RKO (cell line): ENCODE measurements at places on chromosomes 3 and 15.

DNA sequence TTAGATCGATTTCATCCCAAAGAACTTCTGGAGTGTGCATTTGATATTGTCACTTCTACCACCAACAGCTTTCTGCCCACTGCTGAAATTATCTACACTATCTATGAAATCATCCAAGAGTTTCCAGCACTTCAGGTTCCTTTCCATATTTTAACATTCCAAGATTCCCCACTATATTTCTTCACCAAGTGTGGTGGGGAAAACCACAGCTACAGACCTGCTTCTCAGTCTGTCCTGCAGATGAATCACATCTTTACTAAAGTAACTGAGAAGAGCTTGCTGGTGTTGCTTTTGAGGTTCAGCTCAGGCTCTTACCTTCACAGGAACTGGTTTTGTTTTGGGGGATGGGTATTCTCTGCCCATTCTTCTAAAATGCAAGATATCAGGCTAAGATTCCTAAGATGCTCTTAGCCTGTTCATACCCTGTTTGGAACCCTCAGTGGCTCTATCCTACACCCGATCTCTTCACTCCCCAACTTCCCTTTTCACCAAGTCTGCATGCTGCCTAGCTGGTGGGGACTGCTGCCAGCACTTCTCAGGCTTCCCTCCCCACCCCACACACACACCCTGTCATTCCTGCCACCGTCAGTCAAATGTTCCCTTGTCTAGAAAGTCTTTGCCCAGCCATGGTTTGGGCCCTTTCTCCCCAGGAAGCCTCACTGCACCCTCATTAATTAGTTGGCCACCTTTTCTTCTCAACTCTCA, 30.8 kb downstream of the SRP14 start:
- DNase-seq: no peak

DNA sequence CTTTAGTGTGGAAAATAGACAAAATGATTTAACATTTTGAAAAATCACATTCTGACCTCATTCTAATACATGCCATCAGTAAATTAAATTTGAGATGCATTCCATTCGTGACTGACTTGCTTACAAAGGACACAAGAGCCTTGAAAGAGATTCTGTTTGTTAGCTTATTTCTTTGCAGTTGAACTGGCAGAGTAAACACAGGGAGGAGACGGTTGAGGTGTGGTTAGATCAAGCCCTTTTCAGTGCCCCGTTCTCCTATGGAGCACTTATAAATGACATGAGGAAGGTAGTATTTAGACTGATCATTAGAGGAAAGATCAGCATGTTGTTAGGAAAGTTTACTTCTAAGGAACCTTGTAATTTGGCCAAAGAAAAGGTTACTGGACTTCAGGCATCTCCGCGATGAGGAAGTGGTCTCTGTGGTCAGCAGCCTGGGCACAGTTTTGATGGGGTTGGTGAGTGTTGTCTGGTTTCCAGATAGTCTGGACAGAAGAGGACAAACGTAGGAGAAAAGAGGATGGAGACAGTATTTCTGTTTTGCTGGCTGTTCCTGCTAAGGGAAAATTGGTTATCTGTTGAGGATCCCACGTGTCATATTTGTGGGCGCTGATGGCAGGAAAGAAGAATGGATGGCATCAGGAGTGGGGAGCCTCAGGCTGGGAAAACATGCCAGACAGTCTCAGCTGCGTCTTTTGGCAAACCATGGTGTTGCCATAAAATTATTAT, 328.9 kb upstream of the TBL1XR1 start:
- no peak for DNase-seq

DNA sequence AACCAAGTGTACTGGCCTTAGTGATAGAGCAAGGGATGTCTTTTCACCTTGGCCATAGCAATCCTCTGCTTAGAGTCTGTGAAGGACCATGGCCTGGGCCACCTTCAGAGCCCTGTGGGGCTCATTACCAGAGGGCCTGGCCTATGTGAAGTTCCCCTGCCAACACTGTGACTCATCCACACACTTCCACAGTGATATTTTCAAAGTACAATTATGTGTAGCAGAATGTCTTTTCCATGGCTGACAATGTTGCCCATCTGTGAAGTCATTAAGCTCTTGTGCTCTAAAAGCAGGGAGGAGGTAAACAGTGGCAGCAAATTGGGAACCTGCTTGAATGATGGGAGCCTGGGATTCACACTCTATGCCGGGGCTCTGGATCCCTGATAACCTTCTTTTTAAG, 12.2 kb upstream of the CACNA1D start:
- DNase-seq: no peak

GRCh38 chr15:96049323-96049722, 281.2 kb upstream of the NR2F2 start:
- no peak for DNase-seq

- DNase-seq: no peak
These were observed 17.8 kb upstream of the FGF12 start for GRCh38 chr3:192745150-192745549.
